IMR-90 (cell line): ENCODE measurements at places on chromosomes 12 and 14.

- no peaks in the 10 kb centered on the region for H3K36me3 ChIP-seq
- H3K4me1 ChIP-seq, result no peaks in the 10 kb centered on the region
- peaks cover 58% of the 10 kb centered on the region for H3K27me3 ChIP-seq
- no peak overlapping the region for H3K27ac ChIP-seq
- peak; percentile 58 for DNase-seq
These were observed 81.8 kb downstream of the EMP1 start for GRCh38 chr12:13278249-13278787.

- no peaks in the 10 kb centered on the region for H3K4me1 ChIP-seq
- H3K27ac ChIP-seq, result no peak overlapping the region
- peaks cover 3% of the 10 kb centered on the region for H3K27me3 ChIP-seq
- H3K4me3 ChIP-seq, result no peak overlapping the region
These were observed 57.6 kb downstream of the C12orf56 start for GRCh38 chr12:64332938-64333337.

DNA sequence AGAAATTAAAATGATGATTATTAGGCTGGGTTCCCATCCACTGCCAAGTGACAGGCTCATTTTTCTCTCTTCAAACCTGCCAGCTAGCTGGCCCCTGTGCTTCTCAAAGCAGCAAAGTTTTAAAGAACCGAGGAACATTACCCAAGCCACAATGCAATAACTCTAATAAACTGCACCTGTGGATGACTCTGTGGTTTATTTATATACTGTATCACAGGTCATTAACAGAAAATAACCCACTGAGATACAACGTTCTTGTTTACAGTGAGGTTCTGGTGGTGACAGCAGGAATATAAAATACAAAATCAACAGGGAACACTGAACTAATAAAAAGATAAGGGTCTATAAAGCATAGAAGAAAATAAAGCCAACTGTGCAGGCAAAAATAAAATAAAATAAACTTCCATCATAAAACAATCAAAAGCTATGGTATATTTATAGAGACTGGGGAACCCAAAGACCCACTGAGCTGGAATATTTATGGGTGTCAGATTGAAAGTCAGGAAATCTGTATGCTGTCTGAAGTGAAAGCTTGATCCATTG, 472.9 kb downstream of the NOVA1 start:
- H3K4me3 ChIP-seq, result no peak overlapping the region
- no peak overlapping the region for H3K27ac ChIP-seq
- no peaks in the 10 kb centered on the region for H3K36me3 ChIP-seq
- DNase-seq, result no peak
- no peaks in the 10 kb centered on the region for H3K27me3 ChIP-seq

DNA sequence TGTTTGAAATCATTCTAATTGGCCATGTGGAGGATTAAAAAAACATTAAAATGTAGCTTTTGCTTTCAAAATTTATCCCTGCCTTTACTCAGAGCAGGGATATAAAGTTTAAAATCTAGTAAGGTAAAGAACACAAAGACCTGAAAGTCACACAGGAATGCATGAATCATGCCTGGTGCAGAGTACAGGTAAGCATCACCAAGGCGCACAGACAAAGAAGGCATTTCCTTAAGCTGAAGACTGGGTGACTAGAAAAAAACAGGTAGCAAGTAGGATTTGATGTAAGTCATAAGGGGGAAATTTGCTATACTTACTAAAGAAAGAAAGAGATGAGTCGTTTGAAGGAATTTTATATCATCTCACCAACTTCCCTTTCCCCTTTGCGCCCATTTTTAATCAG, 405.6 kb downstream of the GXYLT1 start:
- H3K27me3 ChIP-seq, result no peaks in the 10 kb centered on the region
- DNase-seq, result no peak
- no peaks in the 10 kb centered on the region for H3K36me3 ChIP-seq
- H3K4me3 ChIP-seq, result no peak overlapping the region
- no peak overlapping the region for H3K27ac ChIP-seq

- peaks cover 71% of the 10 kb centered on the region for H3K36me3 ChIP-seq
- H3K27me3 ChIP-seq, result no peaks in the 10 kb centered on the region
- peaks cover 48% of the 10 kb centered on the region for H3K4me1 ChIP-seq
- peak overlapping the region; percentile 81; the same call in 1 of the 2 replicates for H3K27ac ChIP-seq
- DNase-seq, result peak; percentile 54
These were observed 5.2 kb upstream of the LRP1-AS start for GRCh38 chr12:57152639-57153038.

- no peak overlapping the region for H3K27ac ChIP-seq
- peaks cover 6% of the 10 kb centered on the region for H3K4me1 ChIP-seq
- no peaks in the 10 kb centered on the region for H3K36me3 ChIP-seq
- DNase-seq, result no peak
- H3K27me3 ChIP-seq, result no peaks in the 10 kb centered on the region
- H3K4me3 ChIP-seq, result no peak overlapping the region
These were observed 45.4 kb upstream of the PCED1B start for GRCh38 chr12:47033789-47034555.

GRCh38 chr12:70265132-70265531, 21.9 kb downstream of the CNOT2 start:
- no peak overlapping the region for H3K4me3 ChIP-seq
- no peaks in the 10 kb centered on the region for H3K36me3 ChIP-seq
- H3K27ac ChIP-seq, result no peak overlapping the region
- no peak for DNase-seq
- H3K27me3 ChIP-seq, result no peaks in the 10 kb centered on the region

- H3K4me1 ChIP-seq, result no peaks in the 10 kb centered on the region
- H3K4me3 ChIP-seq, result no peak overlapping the region
- DNase-seq, result no peak
- H3K27ac ChIP-seq, result no peak overlapping the region
These were observed 128.3 kb upstream of the PRMT8 start for GRCh38 chr12:3362737-3363136.

DNA sequence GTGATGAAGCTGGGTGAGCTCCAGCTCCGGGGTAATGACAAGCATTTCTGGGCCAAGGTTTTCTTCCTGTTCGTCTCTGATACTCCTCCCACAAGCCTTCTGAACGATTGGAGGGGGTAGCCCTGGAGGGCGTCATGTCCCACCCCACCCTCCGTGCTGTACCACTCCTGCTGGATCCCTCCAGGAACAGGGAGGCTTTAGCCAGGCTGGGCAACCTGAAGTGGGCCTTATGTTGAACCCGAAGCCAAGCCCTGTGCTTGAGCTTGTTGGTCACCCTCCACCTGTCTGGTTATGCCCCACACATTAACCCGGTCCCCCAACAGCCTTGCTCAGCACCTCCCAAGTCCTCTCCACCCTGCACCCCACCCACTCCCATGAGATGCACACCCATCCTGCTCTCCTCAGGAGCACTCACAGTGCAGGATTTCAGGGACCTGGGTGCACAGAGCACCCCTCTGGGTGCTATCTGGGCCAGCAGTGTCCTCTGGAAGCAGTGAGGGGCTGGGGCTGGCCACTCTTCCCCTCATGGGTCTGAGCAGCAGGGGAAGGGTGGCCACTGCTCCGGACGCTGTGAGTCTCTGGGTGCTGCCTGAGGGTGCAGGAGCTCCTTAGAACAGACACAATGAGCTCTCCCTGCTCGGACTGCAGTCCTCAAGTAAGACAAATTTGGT, 6.8 kb upstream of the KRT83 start:
- no peaks in the 10 kb centered on the region for H3K4me1 ChIP-seq
- no peaks in the 10 kb centered on the region for H3K36me3 ChIP-seq
- H3K4me3 ChIP-seq, result no peak overlapping the region

DNA sequence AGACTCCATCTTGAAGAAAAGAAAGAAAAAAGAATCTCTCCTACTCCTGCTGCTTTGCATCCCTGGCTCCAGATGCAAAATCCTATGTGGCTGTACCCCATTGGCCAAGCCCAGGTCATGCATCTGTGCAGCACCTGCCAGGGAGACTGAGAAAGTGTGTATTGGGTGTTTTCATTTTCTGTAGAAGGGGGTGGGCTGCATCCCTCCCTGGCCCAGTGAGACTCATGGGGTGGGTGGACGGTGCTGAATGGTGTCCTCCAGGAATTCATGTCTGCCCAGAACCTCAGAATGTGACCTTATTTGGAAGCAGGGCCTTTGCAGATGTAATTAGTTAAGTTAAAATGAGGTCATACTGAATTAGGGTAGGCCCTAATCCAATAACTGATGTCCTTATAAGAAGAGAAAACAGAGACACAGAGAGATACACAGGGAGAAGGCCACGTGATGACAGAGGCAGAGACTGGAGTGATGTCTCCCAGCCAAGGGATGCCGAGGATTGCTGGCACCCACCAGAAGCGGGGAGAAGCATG, 23.2 kb downstream of the MOAP1 start:
- peaks cover 2% of the 10 kb centered on the region; the same call in 1 of the 2 replicates for H3K27me3 ChIP-seq
- no peak overlapping the region for H3K27ac ChIP-seq
- H3K4me3 ChIP-seq, result no peak overlapping the region
- H3K36me3 ChIP-seq, result no peaks in the 10 kb centered on the region
- H3K4me1 ChIP-seq, result no peaks in the 10 kb centered on the region
- DNase-seq, result no peak

DNA sequence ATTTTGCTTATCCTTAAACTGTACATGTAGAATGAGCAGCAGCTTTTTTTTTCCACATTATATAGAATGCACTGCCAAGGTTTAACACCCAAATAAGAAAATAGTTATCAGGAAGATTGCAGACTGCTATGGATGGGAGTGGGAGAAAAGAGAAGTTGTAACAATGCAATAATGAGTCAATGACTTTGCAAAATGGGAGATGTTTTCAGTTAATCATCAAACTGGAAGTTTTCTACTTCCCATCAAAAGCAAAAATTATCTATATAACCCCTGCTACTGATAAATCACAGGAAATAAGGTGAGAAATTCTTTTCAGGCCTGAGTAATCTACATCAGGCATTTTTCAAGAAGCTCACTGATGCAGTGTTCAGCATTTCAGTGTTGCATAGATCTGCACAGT, 309.1 kb downstream of the GXYLT1 start:
- H3K4me3 ChIP-seq, result no peak overlapping the region
- no peak for DNase-seq
- no peaks in the 10 kb centered on the region for H3K27me3 ChIP-seq
- H3K27ac ChIP-seq, result no peak overlapping the region
- H3K4me1 ChIP-seq, result no peaks in the 10 kb centered on the region
- H3K36me3 ChIP-seq, result no peaks in the 10 kb centered on the region

DNA sequence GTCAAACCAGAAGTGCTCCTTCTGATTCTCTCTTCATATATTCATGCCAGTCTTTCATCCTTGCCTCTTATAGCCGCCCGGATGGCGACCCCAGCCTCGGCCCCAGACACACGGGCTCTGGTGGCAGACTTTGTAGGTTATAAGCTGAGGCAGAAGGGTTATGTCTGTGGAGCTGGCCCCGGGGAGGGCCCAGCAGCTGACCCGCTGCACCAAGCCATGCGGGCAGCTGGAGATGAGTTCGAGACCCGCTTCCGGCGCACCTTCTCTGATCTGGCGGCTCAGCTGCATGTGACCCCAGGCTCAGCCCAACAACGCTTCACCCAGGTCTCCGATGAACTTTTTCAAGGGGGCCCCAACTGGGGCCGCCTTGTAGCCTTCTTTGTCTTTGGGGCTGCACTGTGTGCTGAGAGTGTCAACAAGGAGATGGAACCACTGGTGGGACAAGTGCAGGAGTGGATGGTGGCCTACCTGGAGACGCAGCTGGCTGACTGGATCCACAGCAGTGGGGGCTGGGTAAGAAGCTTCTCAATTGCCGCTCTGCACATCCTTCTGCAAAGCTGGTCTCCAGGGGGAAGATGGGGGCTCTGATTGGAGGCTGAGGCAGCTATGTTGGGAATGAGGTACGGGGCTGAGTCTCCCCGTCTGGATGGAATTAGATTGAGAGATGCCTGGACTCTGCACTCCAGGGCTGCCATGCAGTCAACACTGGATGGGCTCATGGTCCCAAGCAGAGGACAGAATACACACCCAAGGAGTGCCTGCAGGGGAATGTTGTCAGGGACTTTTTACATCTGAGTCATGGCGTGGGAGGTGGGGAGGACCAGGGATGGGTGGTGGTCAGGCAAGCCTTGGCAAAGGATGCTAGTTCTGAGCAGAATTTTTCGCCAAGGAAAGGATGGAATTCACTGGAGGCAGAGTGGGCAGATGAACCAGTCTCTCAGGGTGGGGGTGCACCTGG, 1.3 kb downstream of the BCL2L2 start:
- H3K4me1 ChIP-seq, result peaks cover 19% of the 10 kb centered on the region
- DNase-seq, result peak; percentile 47
- peak overlapping the region; percentile 23; the same call in 1 of the 2 replicates for H3K27ac ChIP-seq
- peak overlapping the region; percentile 87 for H3K4me3 ChIP-seq
- no peaks in the 10 kb centered on the region for H3K27me3 ChIP-seq

DNA sequence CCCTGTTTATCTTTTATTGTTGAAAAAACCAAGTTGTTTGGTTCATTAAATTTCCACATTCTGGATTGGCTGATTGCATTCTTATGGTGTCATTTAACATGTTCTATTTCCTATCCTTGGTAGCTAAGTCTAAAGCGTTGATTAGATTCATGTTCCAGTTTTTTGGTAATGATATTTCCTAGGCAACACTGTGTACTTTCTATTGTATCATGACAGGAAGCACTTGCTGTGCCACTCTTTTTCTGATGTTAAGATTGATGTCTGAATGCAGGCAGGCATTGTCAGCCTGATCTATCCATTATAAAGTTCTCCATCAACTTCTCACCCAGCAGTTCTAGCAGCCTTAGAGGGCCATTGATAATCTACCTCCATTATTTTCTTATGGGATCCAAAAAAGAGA, 91.1 kb upstream of the ARID2 start:
- no peaks in the 10 kb centered on the region for H3K27me3 ChIP-seq
- H3K27ac ChIP-seq, result no peak overlapping the region
- no peaks in the 10 kb centered on the region for H3K36me3 ChIP-seq
- no peak overlapping the region for H3K4me3 ChIP-seq
- DNase-seq, result no peak
